GM23338 (cell line): ENCODE measurements at places on chromosomes 5 and 9. TPM values are rescaled to one million over a fixed set of nuclear protein-coding genes. Genes with fewer than 3 reads are reported as not detected.

The LCN6 gene
- not detected in 2 replicates for polyA plus RNA-seq

The FER gene
- polyA plus RNA-seq = 23.5 and 34.8 TPM in 2 replicates

The TMEM141 gene
- 90.0 and 90.5 TPM in 2 replicates for polyA plus RNA-seq

DNA sequence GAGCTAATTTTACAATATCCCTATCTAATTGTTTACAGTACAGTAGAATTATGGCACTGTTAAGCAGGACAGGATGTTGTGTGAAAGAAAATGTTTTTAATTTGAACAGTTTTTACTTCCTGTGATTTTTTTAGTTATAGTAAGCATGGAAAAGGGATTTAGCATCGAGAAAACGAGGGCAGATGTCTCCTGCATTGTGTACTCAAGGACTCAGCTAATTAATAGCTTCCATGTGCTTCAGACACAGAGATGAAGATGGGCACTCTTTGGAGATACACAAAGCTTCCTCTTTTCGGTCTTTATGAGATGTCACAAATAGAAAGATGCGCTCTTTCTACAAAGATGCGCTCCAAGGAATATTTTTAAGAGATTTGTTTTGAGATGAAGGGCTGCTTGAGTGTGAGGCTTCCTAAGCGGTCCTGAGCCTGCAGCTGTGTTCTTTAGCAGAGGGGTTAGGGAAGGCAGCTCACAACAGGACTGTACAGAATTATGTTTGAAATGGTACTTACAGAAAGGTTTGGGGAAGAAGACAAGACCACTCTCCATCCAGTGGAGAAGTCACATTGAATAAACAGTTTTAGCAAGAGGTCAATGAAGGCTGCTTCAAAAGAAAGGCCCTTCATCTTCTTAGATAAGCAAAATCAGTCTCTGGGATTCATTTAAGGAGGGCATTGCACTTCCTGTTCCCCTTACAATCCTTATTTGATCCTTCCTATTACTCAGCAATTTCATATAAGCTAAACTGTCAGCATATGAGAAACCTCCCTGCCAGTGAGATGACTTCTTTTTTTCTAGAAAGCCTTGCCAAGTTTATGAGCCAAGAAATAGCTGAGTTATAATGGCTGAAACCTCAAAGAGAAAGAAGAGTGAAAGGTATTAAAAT is 311.5 kb downstream of the EFNA5 start:
- DNase-seq = no peak

- no peak for DNase-seq
Measured at GRCh38 chr9:134913713-134914500, 3.8 kb downstream of the FCN1 start.

GRCh38 chr9:124180557-124180956 is 77.2 kb upstream of the NEK6 start:
- DNase-seq = no peak

DNA sequence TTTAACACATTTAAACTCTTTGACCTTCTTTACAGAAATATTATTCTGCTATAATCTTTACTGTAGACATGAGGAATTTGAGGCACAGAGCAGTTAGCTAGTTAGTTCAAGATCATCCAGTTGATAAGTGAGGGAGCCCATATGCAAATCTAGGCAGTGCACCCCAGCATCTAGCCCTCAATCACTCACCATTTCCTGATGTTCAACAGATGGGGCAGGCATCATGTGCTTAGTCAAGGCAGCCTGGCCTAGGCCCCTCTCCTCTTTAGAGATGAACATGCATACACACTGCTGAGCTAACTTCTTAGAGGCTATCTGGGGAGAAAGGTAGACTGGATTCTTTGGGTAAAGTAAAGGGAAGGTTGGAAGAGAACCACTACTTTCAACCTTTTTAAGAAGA is 206.8 kb upstream of the SLC24A2 start:
- no peak for DNase-seq

DNA sequence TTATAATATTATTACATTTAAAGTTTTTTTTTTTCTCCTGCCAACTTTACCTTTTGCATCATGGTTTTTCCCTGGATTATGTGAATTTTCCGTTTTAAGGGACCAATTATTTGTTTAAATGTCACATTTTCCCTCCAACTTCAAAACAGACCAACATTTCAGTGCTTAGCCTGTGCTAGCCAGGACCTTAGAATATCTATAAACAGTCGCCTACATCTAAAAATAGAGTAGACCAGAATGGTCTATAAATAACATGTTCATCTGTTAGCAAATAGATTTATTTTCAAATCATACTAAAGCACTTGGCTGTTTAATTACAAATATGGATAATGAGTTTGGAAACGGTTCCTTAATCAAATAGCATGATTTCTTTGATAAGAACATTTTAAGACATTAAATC is 192.0 kb downstream of the FBN2 start:
- no peak for DNase-seq

- DNase-seq = peak; percentile 93
Measured at GRCh38 chr9:114155263-114155994, at the start of gene COL27A1. COL27A1 (plus strand) TSS chr9:114155537; CDS start chr9:114155951, 414 bp downstream.

DNA sequence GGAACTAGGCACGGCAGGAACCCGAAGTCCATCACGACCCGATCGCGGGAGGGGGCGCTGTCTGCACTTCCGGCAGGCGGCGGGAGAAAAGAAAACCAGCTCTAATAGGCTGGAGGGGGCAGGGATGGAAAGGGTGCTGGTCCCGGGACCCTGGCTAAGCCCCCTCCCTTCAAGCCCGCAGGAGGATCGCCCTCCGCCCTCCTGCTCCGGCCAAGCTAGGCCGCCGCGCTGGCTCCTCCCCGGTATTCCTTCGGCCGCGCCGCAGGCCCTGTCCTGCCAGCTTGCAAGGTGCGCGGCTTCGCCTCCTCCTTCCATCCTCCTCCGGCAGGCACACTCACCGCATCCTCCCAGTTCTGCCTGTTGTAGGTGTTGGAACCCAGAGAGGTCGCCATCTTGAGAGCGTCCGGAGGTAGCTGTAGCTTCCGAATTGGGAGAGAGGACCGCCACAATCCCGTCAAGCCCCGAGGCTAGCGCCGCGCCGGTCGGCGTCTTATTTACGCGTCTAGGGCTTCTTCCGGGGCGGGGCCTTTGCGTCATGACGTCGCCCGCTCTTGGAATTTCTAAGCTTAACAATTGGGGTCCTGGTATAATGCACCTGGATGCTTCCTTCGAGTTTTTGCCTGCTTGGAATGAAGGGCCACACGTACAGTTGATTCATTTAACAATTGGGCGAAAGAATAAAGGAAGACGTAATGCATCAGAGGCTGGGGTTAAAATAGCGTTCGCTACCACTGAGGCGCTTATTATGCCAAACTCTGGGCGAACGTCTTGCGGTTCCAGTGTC is at the start of gene RBM22:
Gene RBM22 (minus strand): TSS at position 469 of the 784 bp plus-strand sequence. CDS start 77 bp downstream, at position 392.
- peak; percentile 98 for DNase-seq

GRCh38 chr5:6454628-6455053 is 6.0 kb downstream of the UBE2QL1 start:
- no peak for DNase-seq

GRCh38 chr9:13116292-13116691 is 163.2 kb downstream of the MPDZ start:
- no peak for DNase-seq

DNA sequence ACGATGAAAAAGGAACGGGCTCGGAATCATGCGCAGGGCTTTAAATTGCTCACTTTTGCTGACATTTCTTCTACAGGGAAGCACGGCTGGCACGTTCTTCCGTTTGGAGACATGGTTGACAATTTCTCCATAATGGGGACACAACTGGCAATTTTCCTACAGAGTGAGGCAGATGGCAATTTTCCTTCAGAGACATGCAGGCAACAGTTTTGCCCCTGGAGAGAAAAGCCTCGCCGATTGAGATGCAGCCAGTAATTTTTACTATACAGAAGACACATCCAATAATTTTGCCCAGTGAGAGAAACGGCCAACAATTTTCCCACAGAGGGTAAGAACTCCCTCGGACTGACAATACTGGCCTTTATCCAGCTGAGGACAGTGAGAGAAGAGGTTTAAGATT is 90.9 kb upstream of the GPR151 start:
- no peak for DNase-seq

DNA sequence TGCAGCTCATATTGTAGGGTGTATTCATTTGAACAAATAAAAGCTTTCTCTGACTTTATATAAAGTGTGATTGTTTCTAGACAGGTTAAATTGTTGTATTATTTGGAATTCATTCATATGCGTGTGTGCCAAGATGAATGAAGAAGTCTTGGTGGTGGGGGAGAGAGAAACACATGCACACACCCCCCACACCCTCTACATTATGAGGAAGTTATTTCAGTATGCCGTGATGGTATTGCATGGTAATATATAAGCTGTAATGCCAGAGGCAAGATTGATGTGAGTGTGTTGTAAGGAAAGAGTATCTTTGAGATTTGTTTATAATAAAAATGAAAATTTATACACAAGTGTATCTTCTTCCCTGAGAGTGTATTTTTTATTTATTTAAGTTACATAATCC is 71.0 kb downstream of the IPO11 start:
- no peak for DNase-seq
